ENCODE measurements at places on chromosomes 5 and 9. TPM values are rescaled to one million over a fixed set of nuclear protein-coding genes. Genes with fewer than 3 reads are reported as not detected.

The FOXD1 gene
- total RNA-seq = 13.5 TPM

DNA sequence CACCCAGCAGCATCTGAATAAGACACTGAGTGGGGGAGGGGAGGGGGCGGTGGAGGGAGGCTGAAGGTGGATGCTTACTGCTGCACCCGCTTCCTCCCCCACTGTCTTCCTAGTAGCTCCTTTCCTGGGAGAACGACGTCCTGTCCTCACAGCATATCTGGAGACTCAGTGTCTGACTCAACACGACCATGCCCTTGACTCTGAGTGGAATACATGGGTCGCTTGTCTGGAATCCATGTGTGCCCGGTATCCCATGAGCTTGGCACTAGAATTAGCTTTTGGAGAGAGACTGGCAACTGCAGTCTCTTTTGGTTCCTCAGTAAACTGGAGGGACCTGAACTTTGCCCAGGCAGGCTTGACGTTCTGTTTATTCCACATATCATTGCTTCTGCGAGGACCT, 125.4 kb upstream of the FAM120A start:
- no peak for DNase-seq
- no peak overlapping the region for H3K4me3 ChIP-seq
- H3K27ac ChIP-seq = no peak overlapping the region
- no peaks in the 10 kb centered on the region for H3K36me3 ChIP-seq
- no peaks in the 10 kb centered on the region for H3K27me3 ChIP-seq
- H3K4me1 ChIP-seq = no peaks in the 10 kb centered on the region

- no peaks in the 10 kb centered on the region for H3K36me3 ChIP-seq
- no peaks in the 10 kb centered on the region for H3K27me3 ChIP-seq
- no peak overlapping the region for H3K4me3 ChIP-seq
- no peak overlapping the region for H3K27ac ChIP-seq
Observed at GRCh38 chr5:153794327-153794726, 244.4 kb downstream of the FAM114A2 start.

- DNase-seq = no peak
- H3K4me3 ChIP-seq = no peak overlapping the region
- H3K36me3 ChIP-seq = no peaks in the 10 kb centered on the region
- H3K27me3 ChIP-seq = no peaks in the 10 kb centered on the region
- H3K4me1 ChIP-seq = peaks cover 13% of the 10 kb centered on the region
Observed at GRCh38 chr5:14050821-14051220, 92.3 kb upstream of the TRIO start.

- no peak overlapping the region for H3K4me3 ChIP-seq
- H3K27me3 ChIP-seq = peaks cover 34% of the 10 kb centered on the region
- H3K27ac ChIP-seq = no peak overlapping the region
- DNase-seq = peak; percentile 38
- no peaks in the 10 kb centered on the region for H3K36me3 ChIP-seq
Observed at GRCh38 chr5:135560858-135561257, 17.9 kb downstream of the CXCL14 start.

GRCh38 chr5:68534956-68535520, 319.5 kb downstream of the PIK3R1 start:
- H3K27me3 ChIP-seq = no peaks in the 10 kb centered on the region
- no peak overlapping the region for H3K4me3 ChIP-seq
- H3K27ac ChIP-seq = no peak overlapping the region
- DNase-seq = no peak
- H3K36me3 ChIP-seq = no peaks in the 10 kb centered on the region
- peaks cover 4% of the 10 kb centered on the region for H3K4me1 ChIP-seq

- no peak overlapping the region for H3K4me3 ChIP-seq
- H3K4me1 ChIP-seq = no peaks in the 10 kb centered on the region
- DNase-seq = no peak
- no peak overlapping the region for H3K27ac ChIP-seq
Observed at GRCh38 chr5:158565017-158565789, 534.5 kb downstream of the EBF1 start.

Measured in astrocyte (in vitro differentiated cells and primary cell).